ENCODE measurements at places on chromosomes 16 and 17.
A peak's percentile ranks its signal among the peaks of the same experiment; 100 is the strongest.

DNA sequence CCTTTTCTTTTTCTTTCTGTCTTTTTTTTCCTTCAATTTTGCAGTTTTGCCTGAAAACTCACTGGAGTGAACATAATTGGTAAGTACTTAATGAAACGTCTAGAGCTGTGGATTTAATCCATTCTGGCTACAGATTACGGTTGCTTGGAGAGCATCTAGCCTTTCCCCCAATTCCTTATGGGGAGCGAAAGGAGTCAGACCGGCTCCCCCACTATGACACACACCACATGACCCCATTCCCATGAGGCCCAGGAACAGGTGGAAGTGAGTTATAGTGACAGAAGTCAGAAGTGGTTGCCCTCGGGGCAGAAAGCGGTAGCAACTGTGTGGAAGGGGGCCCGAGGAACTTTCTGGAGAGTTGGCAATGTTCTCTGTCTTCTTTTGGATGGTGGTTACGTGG lies 41.2 kb downstream of the EMP2 start:
- DNase-seq, result no peak

DNA sequence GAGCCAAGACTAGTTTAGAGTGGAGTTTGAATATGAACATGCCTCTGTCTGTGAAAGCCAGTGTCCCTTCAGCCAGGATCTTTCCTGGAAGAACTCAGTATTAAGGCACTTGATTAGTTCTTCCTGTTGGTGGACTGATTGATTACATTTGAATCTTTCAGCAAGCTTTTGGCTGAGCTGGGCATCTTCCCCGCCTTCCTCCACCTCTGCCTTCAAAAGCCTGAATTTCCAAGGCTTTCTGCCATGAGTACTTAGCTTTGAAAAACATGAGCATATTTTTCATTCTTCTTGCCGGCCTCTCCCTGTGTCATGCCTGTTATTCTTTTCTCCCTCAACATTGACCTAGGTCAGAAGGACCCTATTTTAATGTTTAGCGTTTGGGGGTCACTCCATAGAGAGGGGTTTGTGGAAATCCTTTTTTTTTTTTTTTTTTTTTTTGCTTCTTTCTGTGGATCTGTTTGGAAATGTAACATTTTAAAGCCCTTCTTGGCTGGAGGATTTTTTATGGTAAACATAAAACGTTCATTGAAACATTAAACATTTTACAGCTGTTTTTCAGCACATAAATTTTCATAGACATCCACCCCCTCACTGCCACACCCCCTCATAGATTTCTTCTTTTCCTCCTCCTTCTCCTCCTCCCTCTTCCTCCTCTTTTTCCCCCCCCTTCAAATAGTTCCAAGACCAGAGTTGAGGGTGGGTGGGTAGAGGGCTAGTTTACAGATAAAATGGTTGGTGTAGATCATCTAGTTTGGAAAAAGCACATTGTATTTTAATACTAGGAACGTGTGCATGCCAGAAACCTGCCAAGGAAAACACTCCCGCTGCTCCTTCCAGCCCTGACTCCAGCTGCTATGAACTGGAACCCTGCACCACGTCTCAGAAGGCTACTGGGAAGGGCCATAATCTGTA lies 645.9 kb downstream of the WWOX start:
- DNase-seq, result no peak

DNA sequence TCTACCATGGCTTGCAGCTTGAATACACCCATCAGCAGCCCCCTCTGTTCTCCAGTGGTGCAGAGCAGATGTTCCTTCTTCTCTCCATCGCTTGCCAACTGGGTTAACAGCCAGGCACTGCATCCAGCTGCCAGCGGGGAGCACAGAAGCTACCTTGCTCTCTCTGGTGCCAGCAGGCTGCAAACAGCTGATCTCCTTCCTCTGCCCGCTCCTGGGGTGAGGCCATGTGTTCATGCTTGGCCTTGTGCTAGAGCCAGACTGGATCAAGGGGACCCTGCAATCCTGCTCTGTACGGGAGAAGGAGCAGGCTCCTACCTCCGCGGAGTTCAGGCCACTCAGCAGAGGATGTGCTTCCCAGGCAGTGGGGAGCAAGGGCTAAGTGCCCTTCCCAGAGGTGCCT lies 24.1 kb upstream of the ENGASE start:
- no peak for DNase-seq

DNA sequence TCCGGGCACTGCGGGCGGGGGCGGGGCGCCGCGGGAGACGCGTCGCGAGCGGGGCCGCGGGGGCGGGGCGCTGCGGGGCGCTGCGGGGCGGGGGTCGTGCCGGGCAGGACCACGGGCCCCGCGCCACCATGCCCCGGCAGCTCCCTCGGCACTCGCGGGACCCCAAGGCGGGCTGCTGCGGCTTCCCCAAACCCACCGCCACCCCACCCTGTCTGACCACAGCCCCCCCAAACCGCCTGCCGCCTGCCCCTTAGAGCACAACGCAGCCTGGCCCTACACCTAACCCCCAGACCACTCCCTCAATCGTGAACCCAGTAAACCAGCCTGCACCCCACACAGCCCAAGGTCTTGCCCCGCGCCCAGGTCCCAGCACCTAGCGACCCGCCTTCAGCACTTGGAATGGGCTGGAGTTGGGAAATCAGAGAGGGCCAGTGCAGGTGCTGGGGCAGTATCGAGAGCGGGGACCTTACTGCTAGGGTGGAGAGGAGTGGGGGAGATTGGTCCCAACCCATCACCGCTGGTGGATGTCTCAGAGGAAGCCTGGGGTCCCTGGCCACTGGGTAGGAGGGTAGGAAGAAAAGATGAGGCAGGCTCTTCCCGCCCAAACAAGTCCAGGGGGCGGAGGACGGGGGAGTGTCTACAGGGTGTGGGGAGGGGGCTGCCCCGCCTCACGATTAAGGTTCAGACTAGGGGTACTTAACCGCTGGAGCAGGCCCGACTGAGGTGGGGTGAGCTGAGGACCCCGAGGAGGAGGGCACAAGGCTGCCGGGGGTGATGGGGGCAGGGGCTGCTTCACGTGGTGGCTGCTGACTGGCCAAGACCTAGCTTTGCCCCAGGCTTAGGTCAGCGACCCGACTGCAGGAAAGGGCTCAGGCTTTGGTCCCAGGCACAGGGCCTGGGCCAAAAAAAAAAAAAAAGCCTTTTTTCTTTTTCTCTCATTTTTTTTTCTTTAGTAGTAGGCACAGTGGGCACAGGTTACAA lies 539 bp upstream of the VAMP2 start:
- no peak for DNase-seq

DNA sequence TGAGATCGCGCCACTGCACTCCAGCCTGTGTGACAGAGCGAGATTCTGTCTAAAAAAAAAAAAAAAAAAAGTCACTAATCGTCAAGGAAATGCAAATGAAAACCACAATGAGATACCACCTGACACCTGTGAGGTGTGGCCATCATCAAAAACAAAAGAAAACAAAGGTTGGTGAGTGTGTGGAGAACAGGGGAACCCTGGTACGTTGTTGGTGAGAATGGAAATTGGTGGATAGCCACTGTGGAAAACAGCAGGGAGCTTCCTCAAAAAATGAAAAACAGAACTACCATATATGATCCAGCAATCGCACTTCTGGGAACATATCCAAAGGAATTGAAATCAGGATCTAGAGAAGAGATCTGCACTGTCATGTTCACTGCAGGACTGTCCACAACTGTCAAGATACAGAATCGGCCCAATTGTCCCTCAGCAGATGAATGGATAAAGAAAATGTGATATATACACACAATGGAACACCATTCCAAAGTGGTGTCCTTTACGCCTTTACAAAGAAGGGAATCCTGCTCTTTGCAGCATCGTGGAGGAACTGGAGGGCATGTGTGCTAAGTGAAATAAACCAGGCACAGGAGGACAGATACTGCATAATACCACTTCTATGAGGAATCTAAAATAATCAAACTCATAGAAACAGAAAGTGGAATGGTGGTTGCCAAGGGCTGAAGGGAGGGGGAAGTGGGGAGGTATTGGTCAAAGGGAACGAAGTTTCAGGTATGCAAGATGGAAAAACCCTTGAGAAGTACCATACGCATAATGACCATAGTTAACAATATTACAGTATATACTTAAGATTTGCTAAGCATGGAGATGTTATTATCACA lies 63.5 kb upstream of the PLCG2 start:
- no peak for DNase-seq

- peak; percentile 69 for DNase-seq
Observed at GRCh38 chr17:50661795-50662391, 27.2 kb downstream of the ABCC3 start.

GRCh38 chr16:73413091-73413829 lies 365.3 kb upstream of the ZFHX3 start:
- no peak for DNase-seq
